LoVo (cell line): ENCODE measurements at places on chromosomes 7 and 10.

DNA sequence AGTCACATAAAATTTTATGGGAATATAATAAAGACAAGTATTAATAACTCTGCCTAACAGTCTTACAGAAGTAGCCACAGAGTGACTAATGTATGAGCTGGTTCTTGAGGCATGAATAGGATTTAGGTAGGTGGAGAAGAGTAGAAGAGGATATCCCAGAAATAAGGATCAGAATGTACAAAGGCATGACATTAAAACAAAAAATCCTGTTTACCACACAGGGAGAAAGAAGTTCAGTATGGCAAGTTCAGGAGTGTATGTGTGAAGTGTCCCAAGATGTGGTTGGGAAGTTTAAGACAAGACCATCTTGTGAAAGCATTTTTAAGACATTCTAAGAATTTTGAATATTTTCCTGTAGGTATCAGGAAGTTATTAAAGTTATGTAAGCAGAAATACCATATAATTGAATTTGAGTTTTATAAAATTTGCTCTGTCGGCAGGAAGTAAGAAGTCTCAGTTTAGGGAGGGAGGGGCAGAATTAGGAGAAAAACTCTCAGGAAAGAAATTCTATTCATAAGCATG is 64.7 kb upstream of the CAV2 start:
- DNase-seq = peak; percentile 50

- DNase-seq = no peak
Observed at GRCh38 chr7:80307227-80307856, 172.7 kb downstream of the GNAI1 start.

GRCh38 chr7:37899712-37900247 is 16.8 kb downstream of the SFRP4 start:
- DNase-seq = no peak

GRCh38 chr10:6173203-6173602 is 29.5 kb upstream of the PFKFB3 start:
- DNase-seq = no peak

DNA sequence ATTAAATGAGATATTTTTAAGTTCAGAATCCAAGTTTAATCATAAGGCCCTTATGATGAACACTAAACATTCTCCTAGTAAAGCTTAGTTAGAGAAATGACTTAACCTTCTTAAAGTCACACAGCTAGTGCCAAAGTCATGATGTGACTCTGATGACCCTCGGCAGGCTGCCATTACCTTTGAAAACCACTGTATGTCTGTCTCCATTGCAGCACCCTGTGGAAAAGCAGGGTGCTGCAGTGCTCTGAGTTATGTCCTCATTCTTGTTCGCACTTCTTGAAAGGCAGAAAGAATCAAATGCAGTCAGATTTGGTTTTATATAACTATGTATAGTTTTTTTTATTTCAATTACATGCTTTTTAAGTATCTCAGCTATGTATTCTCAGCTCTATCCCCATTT is 105.0 kb downstream of the PHTF2 start:
- no peak for DNase-seq

- DNase-seq = peak; percentile 61
Observed at GRCh38 chr7:117610396-117610795, 130.6 kb downstream of the CFTR start.

DNA sequence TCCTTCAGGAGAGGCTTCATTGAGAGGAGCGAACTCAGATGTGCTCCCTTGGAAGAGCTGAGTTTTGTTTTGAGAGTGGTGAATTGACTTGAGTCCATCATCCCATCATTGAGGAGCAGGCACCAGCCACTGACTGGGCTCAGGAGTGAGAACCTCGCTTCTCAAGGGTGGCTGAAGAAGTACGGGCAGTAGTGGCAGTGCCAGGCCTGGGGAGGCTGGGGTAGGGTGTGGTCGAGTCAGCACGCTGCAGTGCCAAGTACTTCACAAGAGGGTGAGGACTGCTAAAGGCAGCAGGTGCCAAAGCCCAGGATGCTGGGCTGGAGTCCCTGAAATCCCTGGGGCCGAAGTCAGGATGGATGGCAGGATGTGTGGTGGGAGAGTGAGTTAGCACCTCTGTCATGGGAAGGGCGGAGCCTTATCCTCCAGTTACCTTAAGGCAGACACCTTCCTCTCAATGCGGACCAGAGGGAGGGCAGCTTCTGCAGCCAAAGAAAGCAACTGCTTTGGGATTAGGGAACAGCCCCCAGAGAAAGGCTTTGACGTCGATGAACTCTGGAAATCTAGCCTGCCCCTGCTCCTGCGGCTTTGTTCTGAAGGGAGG is 210.3 kb downstream of the CAMK1D start:
- DNase-seq = no peak

GRCh38 chr7:127486654-127487053 is 94.1 kb upstream of the ZNF800 start:
- peak; percentile 11 for DNase-seq

GRCh38 chr7:150564566-150564965 is 2.6 kb upstream of the GIMAP4 start:
- no peak for DNase-seq

DNA sequence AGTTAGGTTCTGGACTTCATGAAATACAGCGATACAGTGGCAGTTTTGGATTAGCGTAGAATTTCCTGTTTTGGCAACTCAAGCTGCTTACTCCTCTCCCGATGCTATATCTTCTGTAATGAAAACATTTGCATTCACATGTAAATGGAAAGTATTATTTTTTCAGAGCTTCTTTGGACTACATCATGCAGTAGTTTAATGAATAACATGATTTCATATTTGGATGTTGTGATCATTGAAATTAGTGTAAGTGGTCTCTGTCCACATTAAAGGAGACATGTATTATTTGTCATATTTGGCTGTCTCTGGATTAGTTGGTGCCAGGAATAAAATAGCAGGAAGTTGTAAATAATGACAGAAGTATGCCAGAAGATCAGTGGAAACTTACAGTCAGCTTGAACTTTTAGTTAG is 331.6 kb downstream of the GFRA1 start:
- DNase-seq = no peak

DNA sequence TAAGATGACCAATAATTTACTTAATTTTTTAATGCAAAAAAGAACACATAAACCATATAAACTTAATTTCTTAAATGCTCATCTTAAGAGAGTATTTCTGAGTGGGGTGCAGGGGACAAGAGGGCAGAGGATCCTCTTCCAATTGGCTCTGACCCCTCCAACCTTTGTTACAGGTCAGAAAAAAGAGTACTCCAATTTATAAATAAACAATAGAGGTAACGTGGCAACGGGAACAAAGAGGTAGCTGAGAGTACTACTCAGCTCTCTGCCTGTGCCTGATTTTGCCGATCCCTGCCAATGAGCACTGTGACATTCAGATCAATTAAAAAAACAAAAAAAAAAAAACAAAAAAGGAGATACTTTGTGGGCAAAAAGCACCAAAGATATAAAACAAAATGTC is 307.9 kb downstream of the PARD3 start:
- no peak for DNase-seq

DNA sequence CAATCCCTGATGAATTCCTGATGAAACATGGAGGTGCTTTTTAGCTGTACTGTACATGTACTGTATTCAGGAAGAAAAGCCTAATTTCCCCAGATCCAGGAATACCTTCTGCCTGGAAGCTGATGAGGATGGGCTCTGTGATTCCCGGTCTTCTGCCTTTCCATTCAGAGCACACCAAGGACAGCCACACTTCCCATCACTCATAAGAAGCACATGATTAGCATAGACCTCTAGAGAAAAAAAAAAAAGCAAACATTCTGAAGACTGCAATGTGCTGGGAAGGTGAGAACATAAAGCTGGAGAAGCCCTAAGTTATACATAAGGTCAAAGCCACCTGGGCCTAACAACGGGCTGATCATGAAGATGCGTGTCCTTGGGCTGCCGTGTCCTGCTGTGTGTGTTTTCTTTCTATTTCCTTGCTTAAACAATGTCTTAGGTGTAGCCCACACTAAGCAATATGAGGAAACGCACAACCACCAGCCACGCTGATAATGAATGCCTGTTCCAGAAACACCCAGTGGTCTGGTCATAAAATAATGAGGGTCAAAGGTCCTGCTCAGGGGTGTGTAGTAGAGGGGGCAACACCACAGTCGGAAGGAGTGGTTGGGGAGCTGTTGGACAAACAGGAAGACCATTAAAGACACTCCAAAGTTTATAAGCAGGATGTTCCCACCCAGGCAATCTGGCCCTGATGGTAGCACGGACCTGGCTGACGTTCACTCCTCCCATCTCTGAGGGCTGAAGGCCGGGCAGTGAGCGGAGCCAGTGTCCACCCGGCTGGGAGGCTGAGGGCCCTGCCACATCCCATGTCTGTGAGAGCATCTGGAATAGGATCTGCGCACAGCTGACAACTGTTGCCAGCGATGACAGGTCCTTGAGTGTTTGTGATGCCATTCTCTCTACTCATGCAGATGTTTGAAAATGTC is 7.9 kb downstream of the PKD1L1 start:
- DNase-seq = peak; percentile 75
